ENCODE measurements at places on chromosomes 7 and 10.

GRCh38 chr7:143256325-143256724, 6.9 kb upstream of the GSTK1 start:
- DNase-seq: no peak

DNA sequence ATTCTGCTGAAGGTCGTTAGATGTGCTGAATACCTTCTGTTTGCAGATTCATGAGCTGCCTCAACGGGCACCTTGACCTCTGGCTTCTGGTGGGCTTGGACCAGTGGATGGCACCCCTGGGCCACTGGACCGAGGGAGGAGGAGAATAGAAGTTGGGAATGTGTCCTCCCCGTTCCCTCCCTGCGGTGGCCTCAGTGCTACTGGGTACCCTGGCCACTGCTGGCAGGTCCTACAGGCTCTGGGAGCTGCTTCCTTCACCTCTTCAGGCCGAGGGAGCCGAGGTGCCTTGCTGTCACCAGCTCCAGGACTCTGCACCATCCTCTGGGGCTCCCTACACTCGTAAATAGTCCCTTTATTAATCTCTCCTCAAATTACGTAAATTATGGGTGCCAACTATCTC, 32.2 kb upstream of the GALNTL5 start:
- no peak for DNase-seq

DNA sequence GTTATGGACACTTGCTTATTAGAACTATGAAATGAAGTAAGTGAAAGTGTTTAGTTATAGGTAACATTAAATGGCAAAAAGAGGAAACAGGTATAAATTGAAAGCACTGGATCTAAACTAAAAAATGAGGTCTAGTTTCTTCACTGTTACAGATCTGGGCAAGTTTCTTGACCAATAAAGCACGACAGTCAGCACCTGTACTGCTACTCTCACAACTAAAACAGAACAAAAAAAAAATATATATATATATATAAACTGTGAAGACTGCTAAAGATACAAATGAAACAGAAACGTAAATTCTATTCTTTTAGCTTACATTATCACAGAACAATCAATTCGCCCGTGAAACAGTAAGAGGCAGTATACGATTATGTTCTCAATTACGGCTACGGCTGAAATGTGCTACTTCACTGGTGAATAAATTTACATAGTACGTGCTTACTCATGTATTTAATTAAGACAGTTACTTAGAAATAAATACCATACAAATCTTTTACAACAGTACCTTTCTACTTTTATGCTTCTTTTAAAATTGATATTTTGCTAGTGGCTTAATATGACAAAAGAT, 4.2 kb downstream of the AHR start:
- DNase-seq: no peak

DNA sequence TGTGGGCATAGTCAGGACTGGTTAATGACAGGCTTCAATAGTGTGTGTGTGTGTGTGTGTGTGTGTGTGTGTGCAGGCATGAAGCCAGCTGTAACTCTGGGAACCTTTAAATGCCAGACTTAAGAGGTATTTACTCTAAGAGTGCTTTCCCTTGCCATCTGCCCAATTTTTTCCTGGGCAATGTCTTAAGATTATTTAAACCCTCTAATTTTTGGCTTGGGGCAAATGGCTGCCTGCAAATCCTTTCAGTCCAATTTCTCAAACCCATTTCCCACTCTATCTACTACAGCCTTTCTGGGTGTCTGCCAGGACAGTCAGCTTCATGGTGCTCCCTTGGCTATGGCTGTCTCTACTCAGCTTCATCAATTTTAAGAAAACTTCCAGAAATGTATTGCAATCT, 62.6 kb upstream of the C1GALT1 start:
- DNase-seq: no peak

GRCh38 chr7:100126239-100126930, 382 bp upstream of the MBLAC1 start:
- DNase-seq: no peak

DNA sequence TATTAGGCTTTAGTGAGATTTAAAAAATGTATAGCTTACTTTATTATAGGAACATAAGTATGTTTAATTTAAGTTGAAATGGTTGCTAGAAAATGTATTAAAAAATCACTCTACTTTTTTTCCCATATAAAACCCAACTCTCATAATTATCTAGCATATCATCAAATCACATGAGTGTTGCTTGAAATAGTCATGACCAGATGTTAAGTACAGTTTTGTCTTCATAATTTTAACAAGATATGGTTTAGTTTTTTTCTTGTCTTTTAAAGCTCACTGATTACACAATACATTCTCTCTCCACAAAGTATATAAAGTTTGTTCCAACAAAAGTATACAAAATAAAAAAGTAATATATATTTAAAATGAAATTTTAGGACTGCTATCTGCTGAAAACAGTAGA, 82.8 kb downstream of the HGF start:
- no peak for DNase-seq
